ENCODE measurements at places on chromosomes 1 and 21.

- DNase-seq, result peak; percentile 36
These were observed 5.7 kb upstream of the CCT8 start for GRCh38 chr21:29078869-29079767.

- DNase-seq, result no peak
These were observed 38.3 kb upstream of the GALNT2 start for GRCh38 chr1:230028602-230029223.

GRCh38 chr21:45262041-45262581, 25.6 kb downstream of the POFUT2 start:
- no peak for DNase-seq

- no peak for DNase-seq
These were observed 191.1 kb downstream of the PTPRC start for GRCh38 chr1:198829944-198830343.

DNA sequence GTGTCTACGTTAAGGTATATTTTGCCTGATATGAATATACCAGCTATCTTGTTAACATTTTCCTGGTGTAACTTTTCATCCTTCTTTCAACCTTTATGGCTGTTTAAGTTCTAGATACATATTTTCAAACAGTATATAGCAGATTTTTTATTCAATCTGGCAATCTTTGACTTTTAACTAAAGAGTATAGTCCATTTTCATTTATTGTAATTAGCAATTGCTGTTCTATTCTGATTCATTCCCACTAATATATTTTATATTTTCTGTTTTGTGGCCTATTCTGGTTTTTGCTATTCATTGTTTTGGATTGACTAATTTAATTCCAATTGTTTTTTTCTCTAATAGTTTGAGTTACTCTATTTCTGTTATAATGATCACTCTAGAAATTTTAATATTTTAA, 7.3 kb upstream of the C1orf162 start:
- no peak for DNase-seq

DNA sequence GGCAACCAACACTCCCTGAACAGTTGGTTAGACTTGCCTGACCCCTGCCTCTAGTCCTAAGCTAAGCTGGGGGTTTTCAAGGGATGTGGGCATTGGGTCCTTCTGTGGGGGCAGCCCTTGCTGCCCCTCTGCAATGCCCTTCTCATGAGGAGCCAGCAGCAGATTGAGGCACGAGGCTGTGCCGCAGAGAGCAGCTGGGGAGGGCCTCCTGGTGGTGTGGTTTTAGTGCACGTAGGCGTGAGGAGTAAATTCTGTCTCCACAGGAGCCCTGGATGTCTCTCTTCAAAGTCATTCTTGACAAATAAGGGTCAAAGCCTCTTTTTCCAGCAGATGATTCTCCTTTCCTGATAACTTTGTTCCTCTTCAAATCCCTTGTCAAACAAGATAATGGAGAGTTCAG, 31.8 kb upstream of the KLHDC7A start:
- no peak for DNase-seq

GRCh38 chr1:14613926-14614325, 15.4 kb downstream of the KAZN start:
- DNase-seq, result no peak

- DNase-seq, result no peak
These were observed 628 bp downstream of the C1orf159 start for GRCh38 chr1:1115136-1115785.

- DNase-seq, result no peak
These were observed 478.2 kb downstream of the NEGR1 start for GRCh38 chr1:71804140-71804539.

- DNase-seq, result peak; percentile 41
These were observed 652 bp downstream of the ARL8A start for GRCh38 chr1:202143768-202144401.

DNA sequence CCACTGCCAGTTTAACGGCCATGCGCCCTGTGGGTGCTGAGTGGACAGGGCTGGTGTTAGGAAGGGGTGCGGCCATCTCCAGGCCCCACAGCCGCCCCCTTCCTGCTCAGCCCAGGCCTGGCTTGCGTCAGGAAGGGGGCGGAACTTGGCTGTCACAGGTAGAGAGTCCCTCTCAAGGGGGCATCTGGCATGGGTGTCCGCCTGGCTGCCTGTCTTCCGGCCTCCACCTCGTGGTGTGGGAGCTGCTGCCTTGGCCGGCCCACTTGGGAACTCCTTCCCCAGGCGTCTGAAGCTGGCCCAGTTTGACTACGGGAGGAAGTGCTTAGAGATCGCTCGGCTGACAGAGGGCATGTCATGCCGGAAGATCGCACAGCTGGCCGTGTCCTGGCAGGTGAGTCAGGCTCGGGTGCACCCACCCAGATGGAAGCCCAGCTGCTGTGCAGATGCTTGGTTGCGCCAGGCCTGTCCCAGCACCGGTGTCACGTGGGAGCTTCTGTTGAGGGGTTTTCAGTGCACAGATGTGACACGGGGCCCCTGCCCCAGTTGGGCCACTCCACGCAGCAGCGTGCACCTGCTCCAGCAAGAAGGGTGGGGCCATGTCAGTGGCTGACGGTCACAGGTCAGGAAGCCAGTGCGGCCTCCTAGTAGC, 9.1 kb upstream of the ATAD3B start:
- no peak for DNase-seq

DNA sequence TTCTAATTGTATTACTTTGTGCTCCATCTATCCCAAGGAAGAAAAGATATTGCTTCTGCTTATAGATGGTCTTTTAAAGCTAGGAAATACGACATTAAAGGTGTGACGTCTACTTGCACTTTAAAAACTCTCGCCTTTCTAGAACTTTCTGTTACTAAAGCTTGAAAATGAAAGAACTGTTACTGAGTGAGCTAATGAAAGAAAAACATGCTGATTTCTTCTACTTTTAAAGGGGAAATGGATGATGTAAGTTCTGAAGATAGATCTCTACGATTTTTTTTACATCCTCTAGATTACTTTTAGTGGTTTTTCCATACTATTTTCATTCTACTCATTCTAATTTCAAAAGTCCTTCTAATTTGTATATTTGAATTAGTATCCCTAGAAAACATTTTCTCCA, 387.5 kb downstream of the USP25 start:
- no peak for DNase-seq

DNA sequence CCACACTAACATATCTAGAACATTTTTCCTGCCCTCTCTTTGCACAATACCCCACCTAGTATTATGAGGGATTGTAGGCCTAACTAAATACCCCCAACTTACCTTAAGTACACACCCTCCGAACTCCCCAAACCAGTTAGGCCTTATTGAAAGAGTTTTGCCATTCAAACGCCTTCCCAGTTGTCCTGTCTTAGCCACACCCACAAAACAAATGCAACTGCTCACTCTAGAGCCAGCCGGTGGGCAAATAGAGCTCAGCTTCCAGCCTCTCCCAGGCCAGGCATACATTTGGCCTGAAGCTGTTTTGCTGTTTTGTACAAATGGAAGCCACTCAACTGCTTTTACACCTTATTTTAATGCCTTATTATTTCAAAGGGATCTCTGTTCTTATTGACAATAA, 224.2 kb upstream of the RUNX1 start:
- DNase-seq, result no peak

DNA sequence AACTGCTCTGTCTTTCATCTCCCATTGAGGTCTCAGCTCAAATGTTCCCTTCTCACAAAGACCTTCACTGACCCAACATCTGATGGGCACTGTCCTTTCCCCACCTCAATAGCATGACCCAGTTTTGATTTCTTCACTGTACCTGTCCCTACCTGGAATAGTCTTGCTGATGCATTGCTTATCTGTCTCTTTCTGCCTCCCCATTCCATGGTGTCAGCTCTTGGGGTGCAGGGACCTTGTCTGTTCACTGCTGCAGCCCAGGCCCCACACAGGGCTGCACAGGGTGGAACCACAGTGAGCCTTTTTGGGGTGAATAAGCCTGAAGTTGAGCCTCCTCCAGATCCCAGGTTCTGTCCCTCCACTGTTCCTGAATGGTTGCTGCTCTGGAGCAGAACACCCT, 414.9 kb downstream of the PTPRU start:
- DNase-seq, result no peak
